ENCODE measurements at places on chromosomes 11 and 22. TPM values are rescaled to one million over a fixed set of nuclear protein-coding genes. Genes with fewer than 3 reads are reported as not detected.
A peak's percentile ranks its signal among the peaks of the same experiment; 100 is the strongest.

DNA sequence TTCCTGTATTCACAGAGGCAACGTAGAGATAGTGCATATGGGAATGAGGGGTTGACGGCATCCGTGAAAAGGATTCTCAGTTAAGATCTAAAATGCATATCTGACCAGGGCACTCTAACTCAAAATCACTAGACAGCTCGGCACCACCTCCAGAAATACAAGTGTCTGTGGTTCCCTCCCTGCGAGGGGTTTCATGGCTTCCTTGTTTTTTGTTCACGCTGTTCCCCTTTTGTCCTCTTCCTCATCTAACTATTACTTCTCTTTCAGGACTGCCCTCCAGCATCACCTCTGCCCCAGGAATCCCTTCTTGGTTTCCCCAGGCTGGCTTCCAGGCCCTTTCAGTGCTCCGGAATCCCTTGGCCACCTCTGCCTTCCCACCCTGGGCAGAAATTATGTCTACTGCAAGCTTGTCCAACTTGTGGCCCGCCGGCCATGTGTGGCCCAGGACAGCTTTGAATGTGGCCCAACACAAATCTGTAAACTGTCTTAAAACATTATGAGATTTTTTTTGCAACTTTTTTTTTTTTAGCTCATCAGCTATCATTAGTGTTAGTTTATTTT, 159.9 kb downstream of the FBXO7 start:
- H3K36me3 ChIP-seq, result no peaks in the 10 kb centered on the region
- no peak overlapping the region for H3K27ac ChIP-seq
- no peak overlapping the region for H3K4me3 ChIP-seq
- no peak for DNase-seq
- no peaks in the 10 kb centered on the region for H3K27me3 ChIP-seq
- H3K4me1 ChIP-seq, result peaks cover 22% of the 10 kb centered on the region

GRCh38 chr11:17564687-17565042, 17.6 kb downstream of the OTOG start:
- no peaks in the 10 kb centered on the region for H3K27me3 ChIP-seq
- no peaks in the 10 kb centered on the region for H3K4me1 ChIP-seq
- H3K27ac ChIP-seq, result no peak overlapping the region
- no peak for DNase-seq
- no peaks in the 10 kb centered on the region for H3K36me3 ChIP-seq

GRCh38 chr11:62889484-62890437, 9.1 kb downstream of the SLC3A2 start:
- peak overlapping the region; percentile 79 for H3K27ac ChIP-seq
- H3K4me3 ChIP-seq, result peak overlapping the region; percentile 80
- peaks cover 3% of the 10 kb centered on the region for H3K27me3 ChIP-seq
- peaks cover 34% of the 10 kb centered on the region for H3K36me3 ChIP-seq
- DNase-seq, result no peak

DNA sequence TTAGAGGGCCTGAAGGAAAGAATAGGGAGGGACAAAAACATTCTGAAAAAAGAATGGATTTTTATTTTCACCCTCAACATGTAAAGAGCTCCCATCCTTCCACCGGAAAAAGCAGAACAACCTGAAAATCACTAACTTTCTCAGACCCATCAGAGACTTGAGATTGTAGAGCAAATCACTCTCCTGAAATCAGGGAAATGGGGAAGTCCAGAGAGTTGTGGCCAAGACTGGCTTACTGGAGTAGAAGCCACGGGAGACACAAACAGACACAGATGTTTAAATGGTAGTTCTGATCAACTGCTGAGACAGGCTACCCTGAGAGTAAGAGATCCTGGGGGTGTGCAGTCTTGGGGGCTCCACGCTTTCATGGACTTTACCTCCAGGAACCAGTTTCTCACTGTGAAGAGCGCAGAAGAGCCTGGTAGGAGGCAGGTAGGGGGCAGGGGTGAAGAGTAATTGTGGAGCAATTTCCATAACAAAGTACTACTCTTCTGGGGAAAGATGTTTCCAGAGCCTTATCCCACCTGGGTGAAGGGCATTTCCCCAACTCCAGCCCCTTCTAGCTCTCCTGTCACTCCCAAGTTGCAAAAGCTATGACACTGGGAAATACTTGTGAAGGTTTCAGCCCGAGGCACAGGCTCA, 47.1 kb downstream of the ASCL2 start:
- no peaks in the 10 kb centered on the region for H3K4me1 ChIP-seq
- peaks cover 2% of the 10 kb centered on the region for H3K27me3 ChIP-seq
- DNase-seq, result no peak
- no peaks in the 10 kb centered on the region for H3K36me3 ChIP-seq
- H3K4me3 ChIP-seq, result no peak overlapping the region

The MEI1 gene
- total RNA-seq, result 0.38 TPM

The OR51E2 gene
- total RNA-seq, result not detected

The MN1 gene
- total RNA-seq, result 9.9 TPM

All from endothelial cell (in vitro differentiated cells).